ENCODE measurements at places on chromosomes 3 and 15.
A peak's percentile ranks its signal among the peaks of the same experiment; 100 is the strongest.

DNA sequence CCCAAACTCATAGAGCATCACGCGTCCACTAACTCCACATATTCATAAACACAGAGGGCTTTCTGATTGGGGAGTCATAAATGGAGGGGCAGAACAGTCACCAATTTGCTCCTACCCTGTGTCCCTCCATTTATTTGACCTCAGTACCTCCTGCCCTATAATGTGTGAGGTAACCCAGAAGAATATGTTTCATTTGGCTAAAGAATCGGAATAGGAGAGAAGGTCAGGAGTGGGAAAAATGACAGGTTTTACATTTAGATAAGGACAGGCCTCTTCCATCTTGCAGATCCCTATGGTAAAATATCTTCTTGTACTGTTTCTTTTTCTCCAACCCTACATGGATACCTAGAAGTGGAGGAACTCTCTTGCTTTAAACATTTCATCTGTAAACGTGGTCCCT lies 578.0 kb downstream of the TUSC7 start:
- no peak for DNase-seq

DNA sequence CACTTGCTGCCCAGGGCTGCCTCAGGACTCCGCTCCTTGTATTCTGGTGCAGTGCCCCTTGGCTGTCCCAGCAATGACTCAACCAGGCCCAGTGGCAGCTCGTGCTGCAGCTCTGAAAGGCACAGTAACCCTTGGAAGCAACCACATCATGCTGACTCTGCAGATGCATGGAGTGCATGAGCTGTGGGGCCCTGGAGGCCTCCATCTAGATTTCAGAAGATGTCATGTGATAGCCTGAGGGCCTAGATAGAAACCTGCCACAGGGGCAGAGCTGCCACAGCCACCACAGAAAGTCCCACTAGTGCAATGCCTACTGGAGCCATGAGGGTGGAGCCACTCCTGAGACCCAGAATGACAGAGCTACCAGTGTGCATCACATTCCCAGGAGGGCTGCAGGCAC lies 117.1 kb upstream of the SMAD3 start:
- no peak for DNase-seq

GRCh38 chr3:43581343-43581742 lies 40.5 kb downstream of the ANO10 start:
- no peak for DNase-seq

DNA sequence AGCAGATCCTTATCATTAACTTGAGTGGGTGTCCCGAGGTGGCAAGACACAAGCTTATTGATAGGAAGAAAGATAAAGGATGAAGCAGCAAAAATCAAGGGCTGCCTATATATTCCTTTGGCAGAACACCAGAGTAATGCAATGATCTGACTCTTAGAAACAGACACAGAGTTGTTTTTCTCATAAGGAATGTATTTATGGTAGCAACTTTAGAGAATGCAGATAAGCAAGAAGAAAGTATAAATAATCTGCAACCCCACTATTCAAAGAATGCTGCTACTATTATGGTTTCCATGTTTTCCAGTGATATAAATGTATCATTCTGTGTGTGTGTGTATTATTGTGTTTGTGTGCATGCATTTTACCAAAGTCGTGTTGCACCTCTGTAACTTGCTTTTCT lies 208.3 kb downstream of the THSD4 start:
- no peak for DNase-seq

GRCh38 chr15:70517194-70517590 lies 246.2 kb downstream of the UACA start:
- no peak for DNase-seq

DNA sequence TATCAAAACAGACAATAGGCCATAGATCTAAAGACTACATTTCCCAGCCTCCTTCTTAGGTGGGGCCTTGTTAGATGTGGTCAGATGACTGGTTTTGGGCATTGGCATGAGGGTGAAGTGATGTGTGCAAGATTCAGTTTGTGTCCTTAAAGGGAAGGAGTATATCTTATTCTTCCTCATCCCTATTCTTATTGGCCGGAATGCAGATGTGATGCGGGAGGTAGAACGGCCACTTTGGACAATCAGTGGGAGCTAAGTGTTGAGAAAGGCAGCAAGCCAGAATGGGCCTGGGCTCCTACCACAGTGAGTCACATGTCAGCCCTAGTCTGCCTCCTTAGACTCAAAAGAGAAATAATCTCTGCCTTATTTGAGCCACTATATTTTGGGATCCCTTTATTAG lies 89.8 kb upstream of the MEX3B start:
- DNase-seq: no peak

DNA sequence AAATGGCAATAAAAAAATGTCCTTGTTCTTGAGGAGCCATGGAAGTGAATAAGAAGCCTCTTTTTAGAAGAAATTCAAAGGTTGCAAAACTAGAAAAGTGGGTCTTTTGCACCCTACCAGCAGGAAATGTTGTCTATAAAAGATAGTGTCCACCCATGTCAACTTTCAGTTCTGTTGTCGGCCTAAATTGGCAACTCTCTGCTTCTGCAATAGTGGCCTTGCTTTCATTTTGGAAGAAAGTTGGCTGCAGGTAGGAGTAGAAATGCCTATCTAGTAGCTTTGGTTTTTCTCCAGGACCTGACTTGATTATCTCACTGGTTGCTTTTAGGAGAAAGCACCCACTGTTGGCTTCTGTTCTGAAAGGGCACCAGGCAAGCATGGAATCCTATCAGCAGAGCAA lies 85.4 kb downstream of the TMEM108 start:
- DNase-seq: no peak

- DNase-seq: no peak
Measured at GRCh38 chr3:27094721-27095120, 274.5 kb downstream of the NEK10 start.

GRCh38 chr15:58682234-58682633 lies 67.3 kb downstream of the ADAM10 start:
- DNase-seq: no peak

GRCh38 chr3:124292329-124292728 lies 300.4 kb upstream of the ROPN1 start:
- DNase-seq: peak; percentile 53

DNA sequence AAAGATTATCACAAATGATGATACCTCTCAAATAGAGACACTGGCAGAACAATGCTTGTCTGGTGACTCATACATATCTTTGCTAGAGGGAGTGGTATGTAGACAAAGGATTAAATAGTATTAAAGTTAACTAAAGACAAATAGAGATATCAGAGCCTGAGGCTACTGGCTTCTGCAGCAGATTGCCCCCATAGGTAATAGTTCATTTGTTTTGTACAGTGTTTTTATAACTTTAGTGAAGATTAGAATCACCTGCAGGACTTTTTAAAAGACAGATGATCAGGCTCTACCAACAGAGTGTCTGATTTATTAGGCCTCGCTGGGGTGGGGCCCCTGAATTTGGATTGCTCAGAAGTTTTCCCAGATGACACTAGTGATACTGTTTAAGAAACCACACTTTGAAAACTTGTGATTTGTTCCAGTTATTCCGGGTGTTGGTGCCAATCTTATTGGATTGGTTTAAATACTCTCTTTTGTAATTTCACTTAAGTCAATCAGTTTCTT lies 96.4 kb downstream of the NAALADL2 start:
- DNase-seq: no peak

GRCh38 chr3:4356220-4356540 lies 53.0 kb downstream of the SETMAR start:
- DNase-seq: peak; percentile 43

GRCh38 chr3:195001961-195002861 lies 268.7 kb downstream of the XXYLT1 start:
- peak; percentile 73 for DNase-seq

DNA sequence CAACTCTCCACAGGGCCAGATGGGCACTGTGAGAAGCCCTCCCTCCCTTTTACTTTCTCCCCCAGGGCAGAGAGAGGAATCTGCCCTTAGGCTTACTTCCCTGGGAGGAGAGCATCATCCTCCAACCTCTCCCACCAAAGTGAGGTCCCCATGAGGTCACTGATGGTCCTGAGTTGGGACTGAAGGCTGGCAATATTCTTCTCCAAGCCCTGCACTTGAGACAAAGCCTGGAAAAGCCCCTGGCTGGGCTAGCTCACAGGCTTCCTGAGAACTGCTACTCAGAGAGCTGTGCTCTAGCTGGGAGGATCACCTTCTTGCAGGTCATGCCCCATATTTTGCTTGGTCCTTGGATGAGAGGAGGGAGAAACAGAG lies 110.0 kb upstream of the MEF2A start:
- DNase-seq: no peak

DNA sequence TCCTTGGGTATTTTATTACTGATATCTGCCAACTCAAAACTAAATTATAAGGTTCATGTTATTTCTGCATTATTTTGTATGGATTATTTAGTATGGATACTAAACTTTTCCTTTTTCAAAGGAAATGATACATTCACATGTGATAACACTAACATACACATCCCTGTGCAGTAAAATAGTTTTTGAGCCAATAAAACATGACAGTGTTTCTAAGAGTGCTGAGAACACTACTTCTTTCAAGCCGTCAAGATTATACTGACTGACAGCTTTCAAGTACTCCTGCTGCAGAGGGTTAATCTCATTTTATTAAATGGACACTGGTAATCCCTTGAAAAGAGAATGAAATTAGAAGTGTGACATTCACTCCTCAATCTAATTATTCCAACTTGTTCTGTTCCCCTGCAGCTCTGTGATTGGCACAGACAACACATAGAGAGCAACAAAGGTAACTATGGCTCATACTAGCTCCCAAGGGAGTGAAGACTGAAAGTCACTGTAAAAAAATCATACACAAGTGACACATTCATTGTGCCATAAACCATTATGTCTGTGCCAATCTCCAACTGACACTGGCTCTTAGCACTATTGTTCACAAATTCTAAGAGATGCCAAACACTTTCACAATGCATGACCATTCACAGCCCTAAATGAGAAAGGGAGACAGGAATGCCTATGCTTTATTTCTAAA lies 468.6 kb downstream of the SHQ1 start:
- DNase-seq: no peak

GRCh38 chr3:58518291-58518789 lies 18.6 kb downstream of the ACOX2 start:
- no peak for DNase-seq

GRCh38 chr15:75815811-75816719 lies 27.2 kb upstream of the UBE2Q2 start:
- no peak for DNase-seq

DNA sequence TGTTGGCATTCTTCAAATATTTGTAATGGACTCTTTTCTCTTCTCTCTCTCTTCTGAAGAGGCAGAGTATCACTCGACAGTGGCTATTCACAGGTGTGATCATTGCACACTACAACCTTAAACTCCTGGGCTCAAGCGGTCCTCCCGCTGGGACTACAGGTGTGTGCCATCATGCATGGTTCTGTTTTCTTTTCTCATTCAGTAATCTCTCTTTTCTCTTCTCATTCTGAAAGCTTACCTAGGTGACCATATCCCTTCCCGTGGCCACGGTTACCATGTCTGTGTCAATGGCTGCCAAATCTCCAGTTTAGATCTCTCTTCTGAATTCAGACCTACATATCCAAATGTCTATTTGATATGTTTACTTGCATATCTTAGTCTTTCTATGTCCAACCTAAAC lies 96.3 kb downstream of the SOX2 start:
- DNase-seq: no peak

DNA sequence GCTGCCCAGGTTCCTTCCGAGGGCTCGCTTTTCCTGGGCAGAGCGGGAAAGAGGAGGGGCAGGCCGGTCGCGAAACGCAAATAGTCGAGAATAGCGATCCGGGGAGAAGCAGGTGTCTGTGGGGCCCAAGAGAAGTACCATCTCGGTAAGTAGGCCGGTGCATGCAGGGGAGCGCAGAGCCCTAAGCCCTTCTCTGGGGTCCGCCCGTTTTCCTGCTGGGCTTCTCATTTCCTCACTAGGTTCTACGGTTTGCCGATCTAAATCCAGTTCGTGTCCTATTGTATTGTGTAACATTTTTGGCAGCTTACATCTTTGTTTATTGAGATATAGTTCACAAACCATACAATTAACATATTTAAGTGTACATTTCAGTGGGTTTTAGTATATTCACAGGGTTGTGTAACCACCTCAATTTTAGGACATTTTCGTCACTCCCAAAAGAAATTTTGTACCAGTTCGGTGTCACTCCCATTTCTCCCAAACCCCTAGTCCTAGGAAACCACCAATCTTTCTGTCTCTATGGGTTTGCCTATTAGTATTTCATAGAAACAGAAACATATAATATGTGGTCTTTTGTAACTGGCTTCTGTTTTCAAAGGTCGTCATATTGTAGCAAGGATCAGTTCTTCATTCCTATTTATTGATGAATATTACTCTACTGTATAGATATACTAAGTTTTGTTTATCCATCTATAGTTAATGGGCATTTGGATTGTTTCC lies 6.8 kb upstream of the TRIM69 start:
- DNase-seq: peak; percentile 27

- DNase-seq: no peak
Measured at GRCh38 chr3:192804502-192804901, 77.2 kb upstream of the FGF12 start.

DNA sequence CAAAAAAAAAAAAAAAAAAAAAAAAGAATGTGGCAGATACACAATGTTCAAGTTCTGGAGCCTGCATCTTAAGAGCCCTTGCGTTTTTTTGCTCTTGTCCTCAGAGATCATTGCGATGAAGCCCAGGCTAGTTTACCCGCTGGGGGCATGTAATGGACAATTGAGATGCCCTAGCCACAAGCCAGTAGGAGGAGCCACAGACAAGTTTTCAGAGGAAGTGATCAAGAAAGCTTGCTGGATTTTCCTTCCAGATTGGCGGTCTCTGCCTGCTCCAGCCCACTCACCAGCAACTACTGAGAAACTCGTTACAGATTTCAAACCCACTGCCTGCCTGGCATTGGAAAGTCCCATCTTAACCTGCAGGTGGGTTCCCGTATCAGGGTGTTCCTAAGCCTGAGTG lies 192.1 kb upstream of the EOMES start:
- DNase-seq: no peak

DNA sequence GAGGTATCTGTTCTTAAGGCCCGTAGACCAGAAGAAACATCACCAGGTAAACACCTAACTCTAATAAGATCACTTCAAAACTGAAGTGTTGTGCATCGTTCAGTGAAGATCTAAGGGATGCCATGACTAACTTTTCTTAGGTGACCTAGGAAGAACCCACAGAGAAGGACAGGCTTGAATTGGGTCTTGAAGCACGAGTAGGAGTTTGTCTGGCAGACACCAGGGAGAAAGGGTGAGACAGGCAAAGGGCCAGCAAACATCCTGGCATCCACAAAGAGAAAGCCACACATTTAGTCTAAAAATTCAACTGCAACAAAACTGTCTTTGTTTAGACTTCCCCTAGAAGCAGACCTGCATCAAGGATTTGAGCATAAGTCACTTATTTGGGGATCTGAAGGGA lies 15.5 kb upstream of the CMTM8 start:
- DNase-seq: no peak

DNA sequence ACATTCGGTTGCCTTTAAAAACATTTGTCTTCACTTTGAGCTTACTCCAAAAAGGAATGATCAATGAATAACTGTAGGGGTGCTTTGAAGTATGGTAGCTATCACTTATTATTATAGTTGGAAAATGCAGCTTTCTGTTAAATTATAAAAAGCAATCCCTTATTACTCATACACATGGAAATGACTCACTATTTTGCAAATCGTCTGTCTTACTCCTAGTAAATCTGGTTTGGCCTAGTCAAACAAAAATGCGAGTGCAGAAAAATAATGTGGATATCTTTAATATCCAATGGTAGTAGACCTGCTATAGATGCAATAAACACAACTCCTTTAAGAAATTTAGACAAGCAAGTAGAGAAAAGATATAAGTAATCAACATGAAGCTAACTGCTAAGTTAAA lies 112.5 kb downstream of the ZIC1 start:
- DNase-seq: no peak

All from BE2C (cell line).